ENCODE measurements at places on chromosomes 1 and 21.

DNA sequence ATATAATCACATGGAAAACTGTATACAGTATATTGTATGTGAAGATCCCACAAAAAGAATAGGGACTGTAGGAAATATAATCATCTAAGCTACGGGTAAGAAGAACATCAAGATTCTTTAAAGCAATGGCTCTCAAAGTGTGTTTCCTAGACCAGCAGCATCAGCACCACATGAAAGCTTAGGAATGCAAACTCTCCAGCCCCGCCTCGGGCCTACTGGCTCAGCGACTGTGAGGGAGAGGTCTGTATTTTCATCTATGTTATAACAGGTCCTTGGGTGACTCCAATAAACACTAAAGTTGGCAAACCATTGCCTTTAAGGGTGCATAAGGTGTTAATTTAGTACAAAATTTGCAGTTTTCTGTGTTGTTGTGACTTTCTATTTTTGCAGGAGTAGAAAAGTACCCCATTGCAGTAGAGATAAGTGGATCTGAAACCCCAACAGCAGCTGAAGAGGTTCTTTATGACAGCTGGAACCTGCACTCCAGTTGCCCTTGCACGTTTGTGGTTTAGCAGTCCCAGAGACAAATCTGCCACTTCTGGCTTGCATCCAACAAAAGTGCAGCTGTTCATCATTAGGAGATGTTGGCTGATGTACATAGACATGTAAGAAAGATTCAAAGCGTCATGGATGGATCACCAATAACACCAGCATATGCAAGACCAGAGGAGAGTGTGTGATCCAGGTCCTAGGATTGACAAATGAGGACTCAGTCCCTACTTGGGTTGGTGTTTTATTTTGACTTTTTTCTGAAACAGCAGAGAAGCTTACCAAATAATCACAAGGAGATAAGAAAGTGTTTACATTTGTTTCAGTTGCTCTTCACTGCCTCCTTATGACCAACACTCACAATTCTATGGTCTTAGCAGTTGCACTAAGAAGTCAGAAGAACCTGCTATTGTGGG is 15.9 kb upstream of the IFNAR1 start:
- DNase-seq = peak; percentile 50

GRCh38 chr21:33069994-33070743 is at the start of gene OLIG1:
Gene OLIG1 (plus strand): TSS chr21:33070141. CDS start chr21:33070247, 106 bp downstream.
- peak; percentile 52 for DNase-seq

DNA sequence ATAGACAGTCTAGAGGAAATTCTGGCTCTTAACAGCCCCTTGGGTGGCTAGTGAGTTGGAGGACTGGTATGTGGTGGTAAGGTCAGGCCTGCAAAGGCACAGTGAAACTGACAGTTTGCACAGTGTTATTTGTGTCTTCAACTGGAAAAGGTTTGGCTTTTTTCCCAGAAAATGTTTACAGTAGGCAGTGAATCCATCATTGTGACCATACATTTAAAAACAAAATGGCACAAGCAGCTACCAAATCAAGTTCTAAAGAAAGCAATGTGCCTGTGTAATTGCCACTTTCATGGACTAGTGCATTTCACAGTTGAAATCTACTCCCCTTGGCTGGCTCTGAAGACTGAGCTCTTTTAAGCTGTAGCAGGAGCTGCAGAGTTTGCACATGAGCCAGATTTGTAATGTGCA is 24.8 kb downstream of the ATPAF1 start:
- no peak for DNase-seq

- DNase-seq = peak; percentile 60
These were observed 29.7 kb downstream of the HEYL start for GRCh38 chr1:39609618-39610331.

DNA sequence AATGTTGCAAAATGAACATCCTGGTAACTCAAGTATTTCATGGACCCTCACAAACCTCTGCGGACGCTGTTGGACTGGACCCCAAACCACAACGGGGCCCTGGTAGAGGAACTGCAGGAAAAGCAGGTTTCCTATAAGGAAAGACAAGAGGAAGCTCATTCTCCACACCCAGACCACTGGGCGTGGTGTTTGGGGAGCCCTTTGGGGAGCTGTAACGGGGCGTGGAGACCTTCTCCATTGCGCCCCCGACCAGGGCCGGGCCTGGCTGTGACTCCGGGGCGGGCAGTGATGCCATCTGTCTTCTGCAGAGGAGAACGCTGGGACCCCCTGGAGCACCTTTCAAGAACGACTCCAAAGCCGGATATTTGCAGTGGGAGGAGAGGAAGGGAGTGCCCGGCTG is 30.0 kb upstream of the AGPAT3 start:
- DNase-seq = no peak

- peak; percentile 43 for DNase-seq
These were observed 24.5 kb downstream of the CLIC6 start for GRCh38 chr21:34693192-34693810.

GRCh38 chr1:87833166-87833565 is 504.5 kb downstream of the LMO4 start:
- DNase-seq = no peak

Measured in trophoblast cell (in vitro differentiated cells and primary cell).